ENCODE measurements at places on chromosomes 12 and 14.

DNA sequence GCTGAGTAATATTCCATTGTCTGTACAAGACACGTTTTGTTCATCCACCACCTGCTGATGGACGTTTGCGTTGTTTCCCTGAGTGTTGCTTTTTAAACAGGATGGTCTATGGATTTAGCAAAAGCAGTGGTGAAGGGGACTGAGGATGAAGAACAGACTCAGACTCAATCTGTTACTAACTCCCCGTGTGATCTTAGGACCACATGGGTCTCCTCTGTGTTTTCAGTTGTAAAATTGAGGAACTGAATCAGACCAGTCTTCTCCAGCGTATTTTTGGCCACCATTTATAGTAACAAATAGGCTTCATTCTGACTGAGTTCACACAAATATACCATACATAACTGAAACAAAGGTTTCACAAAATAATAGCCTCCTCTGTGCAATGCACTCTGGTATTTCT lies 85.6 kb downstream of the FOXN3 start:
- no peak for DNase-seq

GRCh38 chr12:9751204-9752144 lies 9.2 kb downstream of the CD69 start:
- no peak for DNase-seq

DNA sequence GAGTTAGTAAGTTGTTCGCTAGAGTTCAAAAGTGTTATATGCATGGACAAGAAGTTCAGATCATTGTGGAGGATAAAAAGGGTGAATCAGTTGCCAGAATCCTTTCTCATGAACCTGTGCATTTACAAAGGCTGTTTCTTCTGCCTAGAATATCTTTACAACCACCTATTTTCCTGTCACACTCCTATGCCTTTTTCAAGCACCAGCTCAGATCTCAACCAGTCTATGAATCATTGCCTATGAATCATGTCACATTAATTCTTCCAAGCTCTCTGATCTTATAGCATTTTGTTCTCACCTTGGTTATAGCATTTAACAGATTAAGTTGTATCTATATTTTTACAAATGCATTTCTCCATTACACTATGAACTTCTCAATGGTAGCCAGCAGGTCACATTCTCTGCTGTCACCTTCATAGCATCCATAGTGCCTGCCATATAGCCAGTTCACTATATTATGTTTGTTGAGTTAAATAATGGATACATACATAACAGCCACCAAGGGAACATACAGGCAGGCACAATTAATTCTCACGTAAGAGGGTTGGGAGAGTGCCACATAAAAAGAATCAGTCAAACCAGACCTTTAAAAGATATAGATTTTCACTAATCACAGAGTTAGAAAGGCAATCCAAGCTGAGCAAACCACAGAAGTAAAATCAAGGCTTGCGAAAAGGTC lies 573.0 kb downstream of the FOXG1 start:
- no peak for DNase-seq

GRCh38 chr14:55192054-55192621 lies 753 bp upstream of the DLGAP5 start:
- DNase-seq = no peak

DNA sequence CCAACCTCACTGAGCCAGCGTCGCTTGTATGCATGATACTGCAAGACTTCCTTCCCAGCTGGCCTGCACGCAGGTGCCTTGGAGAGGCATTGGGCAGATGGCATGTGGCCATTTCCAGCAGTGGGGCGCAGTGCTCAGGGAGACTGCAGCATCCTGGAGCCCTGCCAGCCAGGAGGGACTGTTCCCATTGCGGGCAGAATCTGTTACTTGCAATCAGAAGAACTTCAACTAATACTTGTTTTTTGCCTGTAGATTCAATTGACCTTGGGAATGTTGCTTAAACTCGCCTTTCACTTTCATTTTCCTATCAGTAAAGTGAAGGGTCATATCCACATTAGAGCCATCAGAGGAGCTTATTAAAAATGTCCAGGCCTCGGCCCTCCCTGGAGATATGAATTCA lies 29.8 kb downstream of the ANKRD9 start:
- DNase-seq = no peak

DNA sequence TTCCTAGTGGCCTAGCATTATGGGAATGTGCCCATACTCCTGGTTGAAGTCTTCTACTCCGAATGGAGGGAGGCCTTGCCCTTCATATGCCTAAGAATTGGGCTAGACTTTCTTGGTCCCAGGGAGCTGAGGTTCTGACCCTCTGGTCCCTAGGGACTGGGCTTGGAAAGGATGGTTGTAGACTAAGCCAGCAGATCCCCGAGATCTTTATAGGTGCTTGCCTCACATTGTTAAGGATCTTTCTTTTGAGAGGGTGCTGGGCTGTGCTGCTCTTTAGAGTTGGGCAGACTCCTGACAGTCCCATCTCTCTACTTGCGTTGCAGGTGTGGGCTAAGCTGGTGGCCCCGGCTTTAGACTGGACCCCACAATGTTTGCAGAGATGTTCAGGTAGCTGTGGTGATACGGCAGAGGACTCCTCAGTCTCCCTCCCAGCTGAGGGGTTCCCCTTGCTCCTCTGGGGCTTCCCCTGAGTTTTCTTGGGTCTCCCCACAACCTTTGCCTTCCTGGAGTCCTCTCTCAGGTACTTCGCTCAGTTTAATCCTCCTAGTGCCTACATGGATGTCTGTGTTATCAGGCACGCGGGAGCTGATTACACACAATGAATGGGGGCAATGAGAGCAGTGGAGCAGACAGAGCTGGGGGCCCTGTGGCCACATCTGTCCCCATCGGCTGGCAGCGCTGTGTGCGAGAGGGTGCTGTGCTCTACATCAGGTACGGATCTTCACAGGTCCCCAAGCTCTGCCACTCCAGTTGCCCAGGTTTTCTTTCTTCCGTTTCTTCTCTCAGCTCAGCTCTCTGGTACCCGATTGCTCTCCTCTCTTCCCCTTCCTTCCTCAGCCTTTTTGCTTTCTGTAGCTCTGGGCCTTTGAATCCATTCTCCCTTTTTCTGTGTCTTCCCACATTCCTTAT lies 1.3 kb downstream of the MBD6 start:
- no peak for DNase-seq

- DNase-seq = no peak
These were observed 389.9 kb downstream of the PDZRN4 start for GRCh38 chr12:41577995-41578394.

DNA sequence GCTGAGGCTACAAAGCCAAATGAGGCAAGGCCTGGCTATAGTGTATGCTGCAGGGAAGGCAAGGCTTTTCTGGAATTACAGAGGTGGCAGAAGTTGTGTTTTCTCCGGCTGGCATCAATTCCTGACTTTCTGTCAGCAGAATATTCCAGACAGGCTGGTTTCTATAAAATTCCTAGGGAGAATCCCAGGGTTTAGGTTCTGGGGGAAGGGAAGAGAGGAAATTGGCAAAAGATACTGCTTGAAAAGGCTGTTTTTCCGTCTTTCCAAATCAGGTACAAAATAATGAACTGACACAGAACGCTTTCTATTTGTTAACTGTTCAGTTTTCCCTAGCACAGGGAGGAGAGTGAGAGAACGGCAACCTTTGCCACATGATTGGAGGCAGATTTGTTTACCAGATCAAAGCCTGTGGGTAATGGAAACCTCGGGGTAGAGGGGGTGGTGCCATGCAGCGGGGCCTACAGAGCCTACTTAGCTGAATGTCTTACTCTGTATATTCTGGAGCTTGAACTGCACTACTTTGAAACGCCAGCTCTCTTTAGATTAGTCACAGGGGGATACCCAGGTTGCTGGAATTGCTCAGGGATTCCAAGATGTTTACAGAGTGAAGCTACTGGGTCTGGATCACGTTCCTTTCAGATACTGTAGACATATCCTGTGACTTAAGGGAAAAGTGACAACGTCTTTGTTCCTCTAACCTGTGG lies 65.8 kb upstream of the DACT1 start:
- DNase-seq = no peak

- no peak for DNase-seq
These were observed 12.7 kb upstream of the HDAC7 start for GRCh38 chr12:47832263-47832933.

- DNase-seq = no peak
These were observed 30.0 kb downstream of the CEP83 start for GRCh38 chr12:94429633-94430032.

GRCh38 chr14:93267149-93267711 lies 60.2 kb downstream of the UBR7 start:
- no peak for DNase-seq

GRCh38 chr12:122932207-122932606 lies 34.1 kb downstream of the ABCB9 start:
- DNase-seq = no peak

GRCh38 chr12:32544893-32545292 lies 134.2 kb upstream of the DNM1L start:
- no peak for DNase-seq

- no peak for DNase-seq
These were observed 1.3 kb upstream of the JDP2 start for GRCh38 chr14:75426332-75427125.

GRCh38 chr12:108839018-108839889 lies 18.1 kb downstream of the SSH1 start:
- no peak for DNase-seq

GRCh38 chr12:52628841-52629240 lies 10.5 kb upstream of the KRT73 start:
- no peak for DNase-seq

GRCh38 chr12:96425321-96425720 lies 25.1 kb upstream of the CDK17 start:
- no peak for DNase-seq

- no peak for DNase-seq
These were observed 353.0 kb upstream of the SFSWAP start for GRCh38 chr12:131357920-131358319.
